ENCODE measurements at places on chromosomes 5 and 9.

DNA sequence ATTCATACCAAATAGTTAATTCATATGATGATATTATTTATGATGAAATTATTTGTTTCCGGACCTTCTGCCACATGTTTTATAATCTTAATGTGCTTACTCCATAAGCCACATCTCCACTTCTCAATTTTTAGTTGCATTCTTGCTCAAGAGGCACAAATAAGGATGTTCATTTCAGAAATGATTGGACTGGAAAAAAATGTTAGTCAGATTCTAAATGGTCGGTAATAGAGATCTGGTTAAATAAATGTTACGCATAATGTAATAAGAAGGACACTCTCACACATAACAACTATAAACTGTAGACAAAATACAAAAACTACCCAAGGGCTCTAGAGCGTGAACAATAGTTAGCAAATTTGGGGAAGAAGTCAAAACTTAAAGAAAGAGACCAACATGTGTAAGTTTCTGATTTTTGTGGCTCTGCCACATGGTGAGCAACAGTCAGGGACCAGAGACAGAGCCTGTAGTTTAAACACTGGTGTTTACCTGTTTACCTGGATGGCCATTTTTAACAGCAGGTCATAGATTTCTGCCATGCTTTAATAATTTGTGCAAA lies 554.3 kb upstream of the CLINT1 start:
- no peak for DNase-seq

GRCh38 chr9:134127065-134127580 lies 8.8 kb upstream of the WDR5 start:
- DNase-seq: no peak

DNA sequence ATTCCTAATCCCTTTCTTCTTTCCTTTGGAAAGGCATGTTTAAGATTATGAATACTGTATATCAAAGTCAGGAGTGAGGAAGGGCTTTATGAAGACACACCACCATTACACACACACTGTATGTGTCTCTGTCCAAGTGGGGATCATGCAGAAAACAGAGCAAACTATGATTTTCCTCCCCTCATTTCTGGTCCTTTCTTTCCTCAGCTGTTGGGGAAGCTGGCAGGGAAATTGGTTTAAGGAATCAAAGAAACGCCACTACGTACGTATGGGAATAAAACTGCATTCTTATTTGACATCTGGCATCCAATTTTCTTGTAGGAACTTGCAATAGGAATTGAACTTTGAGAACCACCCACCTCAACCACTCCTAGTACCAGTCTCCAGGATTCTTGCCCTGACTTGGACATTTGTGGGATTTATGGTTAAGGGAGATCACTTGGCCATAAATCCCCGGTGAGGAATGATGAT lies 125.8 kb downstream of the PDE4D start:
- peak; percentile 78 for DNase-seq

DNA sequence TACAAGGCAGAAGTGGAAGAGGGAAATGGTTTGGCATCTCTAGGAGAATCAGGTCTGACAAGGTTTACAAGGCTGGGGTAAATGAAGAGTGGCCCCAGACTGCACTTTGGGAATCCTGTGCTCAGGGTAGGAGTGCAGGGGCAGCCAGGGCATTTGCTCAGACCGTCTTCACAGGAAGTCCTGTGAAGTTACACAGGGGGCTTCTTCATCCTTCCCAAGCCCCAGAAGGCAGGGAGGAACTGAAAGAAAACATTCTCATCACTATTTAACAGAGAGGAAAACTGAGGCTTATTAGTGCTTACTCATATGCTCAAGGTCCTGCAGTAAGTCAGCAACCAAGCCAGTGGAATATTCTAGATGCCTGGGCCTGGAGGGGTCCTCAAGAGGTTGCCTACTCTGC lies 80.7 kb downstream of the NRG2 start:
- DNase-seq: no peak

- no peak for DNase-seq
Measured at GRCh38 chr5:154166901-154167791, 23.4 kb upstream of the GALNT10 start.

DNA sequence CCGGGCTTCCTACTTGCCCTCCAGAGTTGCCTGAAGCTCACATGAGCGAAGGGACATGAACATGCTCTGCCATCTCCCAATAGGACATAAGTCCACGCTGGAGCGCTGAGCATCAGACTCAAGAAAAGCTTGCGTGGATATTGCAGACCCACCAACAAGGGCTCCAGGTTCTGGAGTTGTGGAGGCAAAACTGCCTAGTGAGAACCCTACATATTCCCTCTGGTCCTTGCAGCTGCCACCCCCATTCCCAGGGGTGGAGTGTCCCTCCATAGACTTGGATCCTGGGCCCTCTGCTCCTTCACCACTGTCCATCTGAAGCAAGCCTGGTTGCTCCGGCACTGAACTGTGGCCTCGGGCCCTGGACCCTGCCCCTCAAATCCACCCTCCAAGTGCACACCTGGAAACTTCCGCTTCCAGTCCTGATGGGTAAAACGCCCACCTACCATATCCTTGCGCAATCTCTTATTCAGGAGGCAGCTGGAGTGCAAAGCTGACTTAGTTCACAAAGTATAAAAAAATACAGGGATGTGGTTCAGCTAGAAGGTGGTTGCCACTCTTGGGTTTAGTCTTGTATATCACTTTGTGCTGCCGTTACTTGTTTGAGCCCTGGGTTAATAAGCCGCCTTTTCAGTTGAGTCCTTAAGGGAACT lies 28.0 kb downstream of the HRH2 start:
- no peak for DNase-seq

- DNase-seq: peak; percentile 38
Measured at GRCh38 chr5:173016598-173017046, 33.1 kb downstream of the ATP6V0E1 start.

DNA sequence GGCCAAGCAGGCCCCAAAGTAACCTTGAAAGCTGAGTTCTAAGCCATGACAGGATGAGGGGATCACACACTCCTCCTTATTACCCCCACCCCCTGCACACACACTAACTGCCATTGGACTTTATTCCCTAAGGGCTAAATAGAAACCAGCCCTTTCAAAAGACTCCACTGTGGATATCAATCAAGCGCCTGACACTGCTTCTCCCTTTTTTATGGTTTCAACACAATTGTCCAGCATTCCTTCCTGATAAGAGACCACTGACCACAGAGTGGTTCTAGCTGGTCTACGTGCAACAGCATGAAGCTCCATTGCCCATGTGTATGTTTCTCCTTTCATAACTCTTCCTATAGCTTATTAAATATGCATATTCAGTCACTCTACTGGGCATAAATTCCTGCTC lies 34.7 kb downstream of the PAEP start:
- no peak for DNase-seq

DNA sequence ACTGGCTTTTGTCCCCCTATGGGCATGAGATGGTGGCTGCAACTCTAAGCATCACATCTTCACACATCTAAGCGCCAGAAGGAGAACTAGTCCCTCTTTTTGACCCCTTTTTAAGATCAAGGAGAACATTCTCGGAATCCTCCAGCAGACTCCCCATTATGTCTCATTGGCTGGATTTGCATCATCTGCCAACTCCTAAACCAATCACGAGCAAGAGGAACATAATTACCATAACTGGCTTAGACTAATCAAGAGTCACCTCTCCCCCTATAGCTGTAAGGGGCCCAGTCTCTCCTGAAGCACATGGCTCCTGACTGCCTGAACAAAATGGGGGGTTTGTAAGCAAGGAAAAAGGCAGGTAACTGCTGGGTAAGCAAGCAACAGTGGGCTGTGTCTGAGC lies 68.5 kb upstream of the IQGAP2 start:
- no peak for DNase-seq

GRCh38 chr5:93403141-93403928 lies 177.7 kb downstream of the NR2F1-AS1 start:
- no peak for DNase-seq

- no peak for DNase-seq
Measured at GRCh38 chr5:100726116-100726515, 177.0 kb downstream of the ST8SIA4 start.

- DNase-seq: peak; percentile 62
Measured at GRCh38 chr9:81318571-81318970, 370.8 kb downstream of the TLE1 start.

GRCh38 chr5:67090040-67090439 lies 106.6 kb downstream of the CD180 start:
- DNase-seq: no peak

- DNase-seq: no peak
Measured at GRCh38 chr5:93579692-93580062, 1.3 kb downstream of the NR2F1-AS1 start.

- no peak for DNase-seq
Measured at GRCh38 chr5:147902609-147903115, 3.7 kb downstream of the C5orf46 start.

All from RWPE1 (cell line).